ENCODE measurements at places on chromosomes 1 and 21.

DNA sequence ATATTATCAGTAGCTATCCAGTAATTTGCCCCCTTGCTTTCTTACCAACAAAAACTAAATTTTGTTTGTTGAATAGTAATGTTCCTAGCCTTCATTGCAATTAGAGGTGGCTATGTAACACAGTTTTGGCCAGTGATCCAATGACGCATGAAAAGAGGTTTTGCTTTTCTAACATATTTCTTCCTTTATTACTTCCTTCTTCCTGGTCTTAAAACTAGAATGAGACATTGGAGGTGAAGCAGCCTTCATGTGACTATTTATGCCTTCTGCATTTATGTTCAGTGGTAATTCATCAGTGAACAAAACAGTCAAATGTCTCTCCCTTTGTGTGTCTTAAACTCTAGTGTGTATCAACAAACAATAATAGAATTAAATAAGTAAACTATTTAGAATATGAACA, 35.5 kb downstream of the LRIF1 start:
- DNase-seq = no peak

DNA sequence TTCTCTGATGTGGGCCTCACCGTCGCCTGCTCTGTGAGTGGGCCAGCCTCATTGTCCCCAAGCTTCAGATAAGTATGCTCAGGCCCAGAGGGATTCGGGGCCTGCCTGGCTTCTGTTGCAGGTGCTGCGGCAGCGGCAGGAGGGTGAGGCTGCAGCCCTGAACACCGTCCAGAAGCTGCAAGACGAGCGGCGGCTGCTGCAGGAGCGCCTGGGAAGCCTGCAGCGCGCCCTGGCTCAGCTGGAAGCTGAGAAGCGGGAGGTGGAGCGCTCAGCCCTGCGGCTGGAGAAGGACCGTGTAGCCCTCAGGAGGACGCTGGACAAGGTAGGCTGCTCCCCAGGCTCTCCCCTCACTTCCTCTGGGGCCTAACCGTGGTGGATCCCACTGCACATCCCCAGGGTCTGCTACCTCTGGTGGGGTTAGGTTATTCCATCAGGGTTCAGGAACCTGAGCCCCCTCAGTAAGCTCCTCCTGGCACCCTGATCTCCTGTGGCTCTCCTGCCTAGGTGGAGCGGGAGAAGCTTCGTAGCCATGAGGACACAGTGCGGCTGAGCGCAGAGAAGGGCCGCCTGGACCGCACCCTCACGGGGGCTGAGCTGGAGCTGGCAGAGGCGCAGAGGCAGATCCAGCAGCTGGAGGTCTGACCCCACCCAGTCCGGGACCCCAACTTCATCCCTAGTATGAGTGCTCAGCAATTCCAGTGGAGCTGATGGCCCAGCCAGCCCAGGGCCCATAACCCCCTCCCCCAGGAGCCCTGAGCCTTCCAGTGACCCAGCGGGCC, 10.1 kb downstream of the MFAP2 start:
- DNase-seq = no peak

GRCh38 chr1:154614247-154614646, 6.3 kb upstream of the ADAR start:
- no peak for DNase-seq

DNA sequence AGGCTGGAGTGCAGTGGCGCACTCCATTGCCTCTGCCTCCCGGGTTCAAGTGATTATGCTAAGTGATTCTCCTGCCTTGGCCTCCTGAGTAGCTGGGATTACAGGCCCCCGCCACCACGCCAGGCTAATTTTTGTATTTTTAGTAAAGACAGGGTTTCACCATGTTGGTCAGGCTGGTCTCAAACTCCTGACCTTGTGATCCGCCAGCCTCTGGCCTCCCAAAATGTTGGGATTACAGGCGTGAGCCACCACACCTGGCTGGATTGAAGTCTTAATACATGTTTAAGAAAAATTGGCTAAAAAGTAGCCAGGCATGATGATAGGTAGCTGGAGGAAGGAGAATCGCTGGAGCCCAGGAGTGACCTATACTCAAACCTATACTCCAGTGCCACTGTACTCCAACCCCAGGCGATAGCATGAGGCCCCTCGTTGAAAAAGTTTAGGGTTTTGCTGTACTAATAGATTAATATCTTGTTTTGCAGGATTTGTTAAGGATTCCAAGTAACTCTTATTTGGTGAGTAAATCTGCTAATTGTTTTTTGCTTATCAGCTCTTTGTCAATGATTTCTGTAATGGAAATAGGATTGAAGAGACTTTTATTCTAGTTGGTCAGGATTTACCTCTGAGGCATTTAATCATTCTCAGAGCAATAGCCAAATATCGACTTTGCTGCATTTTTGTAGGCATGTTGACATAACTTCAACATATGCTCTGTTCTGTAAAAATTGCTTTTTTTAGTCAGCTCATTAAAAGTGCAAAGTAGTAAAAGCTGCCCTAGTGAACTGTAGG, 2.0 kb downstream of the RCC1 start:
- DNase-seq = no peak
